ENCODE measurements at places on chromosomes 13 and 19.

DNA sequence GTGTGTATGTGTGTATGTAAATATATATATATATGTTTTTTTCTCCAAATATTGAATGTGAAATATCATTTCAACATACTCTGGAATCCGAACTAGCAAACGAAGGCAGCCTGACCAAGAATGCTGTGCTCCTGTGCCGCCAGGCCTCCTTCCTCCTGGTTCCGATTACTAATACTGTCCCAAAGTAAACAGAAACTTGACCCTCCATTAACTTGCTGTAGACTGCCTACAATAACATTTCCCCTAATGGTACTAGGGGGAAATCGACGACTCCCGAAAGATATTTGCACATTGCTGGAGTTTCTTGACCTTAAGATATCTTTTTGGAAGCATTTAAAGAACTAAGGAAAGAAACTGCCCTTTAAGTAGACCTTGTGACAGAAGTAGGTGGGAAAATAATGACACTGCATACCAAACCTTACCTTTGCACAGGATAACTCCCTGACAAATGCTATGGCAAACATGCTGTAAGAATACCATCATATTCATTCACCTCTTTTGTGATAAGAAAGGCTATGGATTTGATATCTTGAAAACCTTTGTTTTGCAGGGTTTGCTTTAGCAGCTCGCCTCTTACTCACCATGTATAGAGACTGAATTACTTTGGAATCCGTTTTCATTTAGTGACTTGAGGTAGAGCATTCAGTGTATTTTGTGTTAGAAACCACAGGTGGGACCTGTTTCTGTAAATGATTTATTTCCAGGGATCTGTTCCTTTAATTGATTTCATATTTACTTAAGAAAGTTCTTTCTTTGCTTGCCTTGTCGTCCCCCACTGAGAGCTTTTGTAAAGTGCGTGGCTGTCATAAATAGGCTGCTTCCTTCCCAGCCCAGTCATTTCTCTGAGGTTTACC, 80.1 kb downstream of the KLF5 start:
- DNase-seq = no peak

DNA sequence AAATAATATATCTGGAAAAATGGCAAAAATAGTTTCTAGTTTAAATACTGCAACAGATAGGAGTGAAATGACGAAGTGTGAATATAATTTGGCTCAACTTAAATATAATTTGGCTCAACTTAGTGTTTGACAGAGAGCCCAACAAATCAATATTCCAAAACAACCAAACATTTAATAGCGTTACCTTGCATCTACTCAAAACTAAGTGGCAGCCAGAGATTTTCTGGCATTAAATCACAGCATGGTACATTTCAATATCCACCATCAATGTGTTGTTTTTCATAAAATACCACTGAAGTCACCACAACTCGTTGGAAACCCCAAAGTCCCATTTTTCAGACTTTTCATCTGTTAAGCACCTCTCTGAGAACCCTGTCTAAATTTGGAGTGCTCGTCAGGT, 69.6 kb downstream of the DCLK1 start:
- DNase-seq = no peak

DNA sequence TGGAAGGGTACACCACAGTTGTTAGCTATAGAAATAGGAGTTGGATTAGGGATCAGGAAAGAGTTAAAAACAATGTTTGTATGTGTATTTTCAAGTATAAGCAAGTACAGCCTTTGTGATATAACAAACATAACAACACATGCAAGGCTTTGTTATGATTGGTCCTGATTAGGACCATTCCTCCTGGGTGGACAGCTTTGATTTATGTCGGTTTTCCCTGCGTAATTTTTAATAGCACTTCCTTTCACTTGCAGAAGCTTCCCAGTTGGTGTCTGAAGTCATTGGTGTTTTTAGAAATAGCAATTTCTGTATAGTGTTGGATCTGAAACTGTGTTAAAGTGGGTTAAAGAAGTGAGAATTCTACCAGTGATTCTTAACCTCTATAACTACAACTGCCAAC, 10.0 kb downstream of the FNDC3A start:
- DNase-seq = no peak

DNA sequence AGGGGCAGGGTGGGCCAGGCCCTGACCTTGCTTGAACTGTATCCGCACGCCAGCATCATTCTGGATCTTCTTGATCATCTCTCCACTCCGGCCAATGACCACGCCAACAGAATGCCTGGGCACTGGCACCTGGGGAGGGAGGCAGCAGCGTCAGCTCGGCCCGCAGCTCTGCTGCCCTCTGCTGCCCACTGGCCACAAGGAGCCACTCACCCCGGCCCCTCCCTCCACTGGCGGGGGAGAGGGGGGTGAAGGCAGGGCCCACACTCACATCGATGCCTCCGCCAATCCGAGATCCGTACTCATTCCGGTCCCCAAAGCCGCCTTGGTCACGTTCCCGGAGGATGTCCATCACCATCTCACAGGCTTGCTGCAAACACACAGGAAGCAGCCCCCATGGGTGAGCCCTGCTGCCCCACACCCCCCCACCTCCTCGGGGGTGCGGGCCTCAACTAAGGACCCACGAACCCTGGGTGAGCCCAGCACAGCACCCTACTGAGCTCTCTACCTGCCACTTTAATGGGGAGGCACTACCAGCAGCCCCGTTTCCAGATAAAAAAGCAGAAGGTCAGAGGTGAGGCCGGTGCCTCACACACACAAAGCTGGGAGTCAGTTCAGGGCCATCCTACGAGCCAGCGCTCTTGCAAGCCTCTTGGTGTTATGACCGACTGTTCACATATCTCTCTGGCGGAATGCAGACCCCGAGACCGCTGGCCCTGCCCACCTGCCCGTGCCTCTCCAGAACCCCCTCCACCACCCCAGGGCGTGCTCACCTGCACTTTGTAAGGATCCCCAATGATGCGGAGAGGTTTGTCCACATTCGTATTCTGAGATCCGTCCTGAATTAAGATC, 6.7 kb downstream of the KHSRP start:
- DNase-seq = no peak

DNA sequence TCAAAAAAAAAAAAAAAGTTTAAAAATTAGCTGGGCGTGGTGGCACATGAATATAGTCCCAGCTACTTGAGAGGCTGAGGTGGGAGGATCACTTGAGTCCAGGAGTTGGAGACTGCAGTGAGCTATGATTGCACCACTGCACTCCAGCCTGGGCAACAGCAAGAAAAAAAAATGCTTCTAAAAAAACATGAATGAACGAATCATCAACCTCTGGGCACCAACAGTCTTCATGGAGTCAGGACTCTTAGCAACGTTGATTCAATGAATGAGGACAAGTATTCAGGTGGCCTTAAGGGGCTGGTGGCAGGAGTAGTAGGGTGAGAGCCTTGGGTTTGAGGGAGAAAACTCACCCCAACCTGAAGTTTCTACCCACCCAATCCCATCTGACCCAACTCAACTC, 20.6 kb upstream of the OLFM2 start:
- DNase-seq = no peak
